ENCODE measurements at places on chromosomes 1 and 21. TPM values are rescaled to one million over a fixed set of nuclear protein-coding genes. Genes with fewer than 3 reads are reported as not detected.

CADM3 gene
- total RNA-seq = 8.2 TPM

DNA sequence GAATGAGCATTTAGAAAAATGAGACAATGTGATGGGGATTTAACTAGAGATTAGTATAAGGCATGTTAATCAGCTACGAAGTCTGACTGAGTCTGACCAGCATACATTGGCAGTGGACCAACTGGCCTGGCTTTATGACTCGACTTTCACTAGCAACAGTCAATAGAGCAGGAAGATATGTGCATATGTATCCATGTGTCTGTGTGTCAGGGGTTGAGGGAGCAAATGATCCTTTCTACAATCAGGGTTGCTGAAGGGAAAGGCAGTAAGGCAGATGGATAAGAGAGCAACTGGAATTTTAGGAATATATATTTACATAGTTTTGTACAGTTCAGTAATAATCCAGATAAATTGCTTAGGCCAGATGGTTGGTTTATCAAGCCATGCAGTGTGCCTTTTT, 645.6 kb downstream of the PLA2G4A start:
- H3K27ac ChIP-seq = no peak overlapping the region
- H3K36me3 ChIP-seq = no peaks in the 10 kb centered on the region
- H3K4me1 ChIP-seq = no peaks in the 10 kb centered on the region
- no peak overlapping the region for H3K4me3 ChIP-seq
- peak; percentile 47 for DNase-seq

SON gene
- 303 TPM for total RNA-seq

LCE1A gene
- total RNA-seq = not detected

MX2 gene
- total RNA-seq = 70.5 TPM

PIK3R3 gene
- 30.3 TPM for total RNA-seq

DNA sequence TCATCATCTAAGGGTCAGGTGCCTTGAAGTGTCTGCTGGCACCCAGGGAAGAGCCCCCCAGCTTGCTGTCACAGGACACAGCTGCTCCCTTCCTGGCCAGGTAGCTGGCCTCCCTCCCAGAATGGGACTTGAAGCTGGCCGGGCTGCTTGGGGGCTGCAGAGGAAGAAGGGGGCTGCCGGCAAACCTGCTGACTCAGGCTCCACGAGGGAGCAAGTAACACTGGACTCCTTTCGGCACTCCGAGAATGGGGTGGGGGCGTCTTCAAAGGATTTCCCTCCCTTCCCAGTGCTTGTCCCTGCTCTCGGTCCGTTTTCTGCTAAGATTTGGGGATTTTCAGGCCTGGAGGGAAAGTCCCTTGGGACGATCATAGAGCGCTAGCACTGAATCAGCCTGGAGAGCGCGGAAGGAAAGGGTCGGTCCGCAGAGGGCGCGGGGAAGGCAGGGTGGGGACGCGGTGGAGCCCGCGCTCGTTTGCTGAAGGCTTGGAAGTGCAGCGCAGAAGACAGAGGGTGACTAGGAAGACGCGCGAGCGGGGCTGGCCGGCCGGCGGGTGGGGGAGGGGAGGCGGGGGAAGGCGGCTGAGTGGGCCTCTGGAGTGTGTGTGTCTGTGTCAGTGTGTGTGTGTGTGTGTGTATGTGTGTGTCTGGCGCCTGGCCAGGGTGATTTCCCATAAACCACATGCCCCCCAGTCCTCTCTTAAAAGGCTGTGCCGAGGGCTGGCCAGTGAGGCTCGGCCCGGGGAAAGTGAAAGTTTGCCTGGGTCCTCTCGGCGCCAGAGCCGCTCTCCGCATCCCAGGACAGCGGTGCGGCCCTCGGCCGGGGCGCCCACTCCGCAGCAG, at the start of gene CSF1:
CSF1 (plus strand) TSS at position 727 of the 840 bp plus-strand sequence. CDS start 175 bp downstream, outside the sequence.
- H3K4me3 ChIP-seq = peak within 1 kb of the TSS; percentile 81
- H3K27ac ChIP-seq = peak within 1 kb of the TSS; percentile 86
- H3K4me1 ChIP-seq = peaks cover 47% of the 10 kb centered on the region
- peaks cover 6% of the 10 kb centered on the region for H3K36me3 ChIP-seq
- DNase-seq = peak; percentile 93

GRCh38 chr1:14435368-14436023, 163.0 kb upstream of the KAZN start:
- no peaks in the 10 kb centered on the region for H3K4me1 ChIP-seq
- H3K27me3 ChIP-seq = no peaks in the 10 kb centered on the region
- no peak overlapping the region for H3K27ac ChIP-seq

- H3K4me3 ChIP-seq = no peak overlapping the region
- no peaks in the 10 kb centered on the region for H3K36me3 ChIP-seq
These were observed 31.9 kb downstream of the NEK2 start for GRCh38 chr1:211643324-211644212.

DNA sequence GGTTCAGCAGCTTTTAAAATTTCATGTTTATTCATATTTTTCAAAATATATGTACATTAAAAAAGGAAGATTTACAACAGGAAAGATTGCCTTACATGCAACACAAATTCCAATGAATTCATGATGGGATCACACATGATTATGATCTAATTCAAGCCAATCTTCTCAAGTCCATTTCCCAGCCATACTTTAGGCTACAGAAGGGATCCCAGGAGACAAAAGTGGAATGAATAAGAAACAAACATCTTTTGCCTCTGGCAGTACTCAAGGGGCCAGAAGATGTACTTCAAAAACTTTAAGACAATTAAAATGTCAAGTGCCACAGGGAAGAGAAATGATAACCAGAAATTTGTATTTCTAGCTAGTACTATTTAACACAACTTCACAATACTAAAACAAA, 10.2 kb upstream of the SH2D5 start:
- H3K27me3 ChIP-seq = no peaks in the 10 kb centered on the region
- no peak overlapping the region for H3K27ac ChIP-seq
- H3K4me1 ChIP-seq = no peaks in the 10 kb centered on the region

DNA sequence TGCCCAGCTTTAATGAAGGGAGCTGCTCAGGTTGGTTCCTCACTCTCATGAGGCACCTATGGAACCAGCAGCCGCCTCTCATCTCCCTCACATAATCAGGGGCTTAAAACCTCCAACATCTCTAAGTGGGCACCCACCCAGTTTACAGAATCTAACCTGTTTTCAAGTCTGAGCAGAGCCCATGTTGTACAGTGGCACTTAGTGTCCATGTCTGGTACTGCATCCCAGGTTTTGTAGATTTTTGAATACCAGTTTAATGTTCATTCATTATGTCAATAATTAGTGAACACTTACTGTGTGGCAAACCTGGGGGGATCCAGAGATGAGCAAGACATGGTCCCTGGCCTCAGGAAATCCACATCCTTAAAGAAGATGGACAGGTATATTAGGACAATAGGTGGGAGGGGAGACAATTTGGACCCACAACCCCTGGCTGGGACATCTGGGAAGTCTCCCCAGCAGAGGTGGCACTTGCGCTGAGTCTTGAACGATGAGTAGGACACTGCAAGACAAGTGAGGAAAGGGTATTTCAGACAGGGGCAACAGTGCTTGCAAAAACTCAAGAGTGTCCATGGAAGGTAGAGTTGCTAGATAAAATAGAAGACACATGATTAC, 83.3 kb downstream of the LACTBL1 start:
- H3K4me1 ChIP-seq = no peaks in the 10 kb centered on the region
- DNase-seq = peak; percentile 64
- H3K27me3 ChIP-seq = no peaks in the 10 kb centered on the region
- no peak overlapping the region for H3K27ac ChIP-seq
- H3K4me3 ChIP-seq = no peak overlapping the region

DNA sequence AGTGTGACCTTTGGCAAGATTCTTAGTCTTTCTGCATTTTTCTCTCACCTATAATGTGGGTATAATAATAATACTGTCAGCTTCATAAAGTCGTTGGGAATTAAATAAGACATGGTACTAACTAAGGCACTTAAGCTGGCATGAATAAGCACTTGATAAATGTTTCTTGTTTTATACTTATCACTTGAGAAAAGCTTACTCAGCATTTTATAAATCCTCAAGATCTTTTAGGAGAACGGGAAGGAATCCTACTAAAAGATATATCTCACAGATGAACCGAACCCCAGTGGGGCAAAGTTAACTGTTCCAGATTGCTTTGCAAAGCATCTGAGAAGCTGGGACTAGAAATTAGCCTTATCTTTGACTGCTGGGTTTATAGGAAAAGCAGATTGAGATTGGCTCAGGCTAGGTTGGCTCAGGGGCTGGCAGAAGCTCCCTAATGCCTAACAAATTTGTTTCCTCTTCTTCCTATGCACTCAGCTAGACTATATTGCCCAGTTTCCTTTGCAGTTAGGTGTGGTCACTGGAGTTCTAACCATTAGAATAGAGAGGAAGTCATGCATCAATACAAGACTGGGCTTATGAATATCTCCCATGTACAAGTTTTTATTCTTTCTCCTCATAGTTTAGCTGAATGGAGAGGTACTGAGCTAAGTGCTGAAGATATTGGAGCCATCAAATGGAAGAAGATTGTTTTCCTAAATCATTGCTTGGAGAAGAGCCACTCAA, 110.3 kb downstream of the TBX15 start:
- H3K4me1 ChIP-seq = no peaks in the 10 kb centered on the region
- no peak overlapping the region for H3K4me3 ChIP-seq
- H3K27me3 ChIP-seq = no peaks in the 10 kb centered on the region
- DNase-seq = no peak

DNA sequence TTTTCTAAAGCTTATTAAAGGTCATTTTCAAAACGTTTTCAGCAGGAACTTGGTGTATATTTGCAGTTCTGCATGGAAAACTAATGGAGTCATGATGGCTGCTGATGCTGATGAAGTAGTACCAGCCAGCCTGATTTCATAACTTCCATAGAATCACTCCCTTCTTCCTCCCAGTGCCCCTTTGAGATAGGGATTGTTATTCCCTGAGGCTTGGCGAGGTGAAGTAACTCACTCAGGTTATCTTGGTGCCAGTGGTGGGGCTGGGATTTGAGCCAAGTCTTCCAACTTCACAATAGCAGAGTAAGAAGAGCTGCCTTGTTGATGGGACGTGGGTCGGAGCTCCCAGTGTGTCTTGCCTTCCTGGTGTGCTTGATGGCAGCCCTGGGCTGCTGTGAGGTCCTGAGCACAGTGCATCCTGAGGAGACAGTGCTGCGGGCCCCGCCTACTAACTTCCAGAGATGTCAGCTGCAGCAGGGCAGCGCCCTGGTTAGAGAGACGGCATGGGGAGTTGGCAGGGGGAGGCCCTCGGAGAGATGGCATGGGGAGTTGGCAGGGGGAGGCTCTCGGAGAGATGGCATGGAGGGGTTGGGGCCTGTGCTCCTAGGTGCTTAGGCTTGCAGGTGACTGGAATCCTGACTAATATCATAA, 92.6 kb downstream of the PCBP3 start:
- H3K36me3 ChIP-seq = no peaks in the 10 kb centered on the region
- no peaks in the 10 kb centered on the region for H3K4me1 ChIP-seq
- H3K4me3 ChIP-seq = no peak overlapping the region
- H3K27me3 ChIP-seq = no peaks in the 10 kb centered on the region

DNA sequence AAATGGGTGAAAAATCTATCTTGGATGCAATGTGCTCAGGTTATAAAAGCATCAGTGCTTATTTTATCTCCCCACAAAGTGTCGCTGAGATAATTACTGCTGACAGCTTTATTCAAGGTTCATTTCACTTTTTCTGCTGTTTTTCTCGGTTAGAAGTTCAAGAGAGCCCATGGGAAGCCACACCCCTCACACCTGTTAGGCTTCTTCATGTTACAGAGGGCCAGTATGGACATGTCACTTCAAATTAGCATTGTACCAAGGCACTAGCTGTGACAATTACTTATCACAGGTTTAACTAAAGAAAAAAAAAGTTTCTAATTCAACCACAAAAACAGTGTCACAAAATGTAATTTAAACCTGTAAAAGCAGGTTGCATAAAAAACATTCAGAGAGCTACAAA, 187.3 kb upstream of the DMRTA2 start:
- H3K4me3 ChIP-seq = no peak overlapping the region
- H3K36me3 ChIP-seq = no peaks in the 10 kb centered on the region
- H3K27ac ChIP-seq = no peak overlapping the region
- H3K27me3 ChIP-seq = no peaks in the 10 kb centered on the region
- DNase-seq = no peak

DNA sequence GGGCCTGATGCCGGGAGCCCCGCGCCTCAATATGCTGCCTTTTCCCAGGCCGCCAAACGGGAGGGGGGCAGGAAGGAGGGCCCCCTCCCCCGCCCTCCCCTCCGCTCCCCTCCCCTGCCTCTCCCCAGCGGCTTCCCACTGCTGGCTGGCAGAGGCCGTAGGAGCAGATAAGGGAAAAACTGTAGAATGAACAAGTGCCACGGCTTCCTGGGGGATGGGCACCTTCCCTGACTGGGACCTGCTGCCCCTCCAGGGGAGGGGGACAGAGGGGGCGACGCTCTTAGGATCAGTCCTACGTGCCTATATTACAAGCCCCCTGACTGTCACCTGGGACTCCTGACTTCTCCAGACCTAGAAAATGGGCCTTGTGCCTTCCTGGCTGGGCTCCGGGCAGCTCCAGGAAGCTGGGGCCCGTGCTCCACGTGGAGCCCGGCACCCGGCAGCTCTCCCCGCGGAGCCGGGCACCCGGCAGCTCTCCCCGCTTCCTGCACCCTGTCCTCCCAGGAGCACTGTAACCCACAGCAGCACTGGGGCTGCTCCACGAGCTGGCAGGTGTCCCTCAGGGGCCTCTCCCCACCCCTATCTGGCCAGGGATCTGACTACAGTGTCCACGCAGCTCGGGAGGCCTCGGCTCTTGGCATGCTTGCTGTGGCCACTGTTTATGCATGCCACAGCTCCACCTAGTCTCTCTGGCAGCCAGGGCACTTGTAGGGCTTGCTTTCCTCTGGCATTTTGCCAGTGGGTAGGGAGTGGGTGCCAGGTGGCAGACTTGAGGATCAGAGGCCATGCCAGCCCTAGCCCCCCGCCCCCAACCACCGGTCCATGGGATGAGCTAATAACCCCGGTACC, 674 bp upstream of the HES5 start:
- peak; percentile 76 for DNase-seq
- peak overlapping the region; percentile 36 for H3K4me3 ChIP-seq
- no peaks in the 10 kb centered on the region for H3K27me3 ChIP-seq
- H3K4me1 ChIP-seq = peaks cover 63% of the 10 kb centered on the region
- peak overlapping the region; percentile 19 for H3K27ac ChIP-seq

DNA sequence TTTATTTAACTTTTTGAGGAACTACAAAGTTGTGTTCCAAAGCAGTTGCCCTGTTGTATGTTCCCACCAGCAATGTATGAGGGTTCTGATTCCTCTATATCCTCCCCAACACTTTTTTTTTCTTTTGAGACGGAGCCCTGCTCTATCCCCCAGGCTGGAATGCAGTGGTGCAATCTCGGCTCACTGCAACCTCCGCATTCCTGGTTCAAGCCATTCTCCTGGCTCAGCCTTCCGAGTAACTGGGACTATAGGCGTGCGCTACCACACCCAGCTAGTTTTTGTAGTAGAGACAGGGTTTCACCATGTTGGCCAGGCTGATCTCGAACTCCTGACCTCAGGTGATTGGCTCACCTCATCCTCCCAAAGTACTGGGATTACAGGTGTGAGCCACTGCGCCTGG, 60.4 kb upstream of the ENAH start:
- no peak for DNase-seq
- no peaks in the 10 kb centered on the region for H3K27me3 ChIP-seq
- no peaks in the 10 kb centered on the region for H3K36me3 ChIP-seq
- no peak overlapping the region for H3K27ac ChIP-seq
- H3K4me3 ChIP-seq = no peak overlapping the region
- no peaks in the 10 kb centered on the region for H3K4me1 ChIP-seq
